ENCODE measurements at places on chromosomes 13 and 19.

- DNase-seq = no peak
These were observed 44.7 kb downstream of the PLPP2 start for GRCh38 chr19:246551-246950.

GRCh38 chr19:49651029-49651819, 9.2 kb downstream of the SCAF1 start:
- DNase-seq = no peak

DNA sequence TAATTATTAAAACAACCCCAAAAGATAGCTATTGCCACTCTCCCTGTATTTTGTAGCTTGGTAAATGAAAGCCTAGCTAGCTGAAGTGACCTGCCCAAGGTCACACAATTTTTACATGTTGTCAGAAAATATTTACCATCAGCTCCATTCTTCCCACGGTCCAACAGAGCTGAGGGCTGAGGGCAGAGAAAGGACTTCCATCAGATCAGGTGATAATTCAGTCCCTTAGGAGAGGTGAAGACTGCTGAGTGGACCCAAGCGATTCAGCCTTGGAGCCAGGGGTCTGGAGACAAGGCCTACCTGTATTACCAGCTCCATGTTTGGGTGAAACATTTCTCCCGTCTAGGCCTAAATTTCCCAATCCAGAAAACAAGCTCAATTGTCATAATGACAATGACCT, 149.5 kb upstream of the TSHZ3 start:
- no peak for DNase-seq

DNA sequence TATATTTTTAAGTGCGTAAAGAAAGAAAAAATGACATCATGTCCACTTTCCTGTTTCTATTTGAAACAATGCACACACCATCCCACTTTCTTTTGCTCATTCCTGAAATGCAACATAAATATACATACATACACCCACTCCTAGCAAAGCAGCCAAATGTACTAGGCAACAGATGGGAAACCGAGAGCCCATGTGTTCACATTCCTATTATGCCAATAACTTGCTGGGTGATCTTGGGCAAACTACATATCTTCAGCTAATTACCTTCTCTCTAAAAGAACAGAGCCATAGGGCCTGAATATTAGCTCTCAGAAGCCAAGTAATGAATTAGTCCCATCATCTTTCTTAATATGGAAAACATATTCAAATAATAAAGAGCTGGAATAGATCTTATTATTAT, 610.6 kb upstream of the ATXN8OS start:
- no peak for DNase-seq

- peak; percentile 3 for DNase-seq
These were observed 2526.7 kb upstream of the PCDH20 start for GRCh38 chr13:63942372-63942771.

DNA sequence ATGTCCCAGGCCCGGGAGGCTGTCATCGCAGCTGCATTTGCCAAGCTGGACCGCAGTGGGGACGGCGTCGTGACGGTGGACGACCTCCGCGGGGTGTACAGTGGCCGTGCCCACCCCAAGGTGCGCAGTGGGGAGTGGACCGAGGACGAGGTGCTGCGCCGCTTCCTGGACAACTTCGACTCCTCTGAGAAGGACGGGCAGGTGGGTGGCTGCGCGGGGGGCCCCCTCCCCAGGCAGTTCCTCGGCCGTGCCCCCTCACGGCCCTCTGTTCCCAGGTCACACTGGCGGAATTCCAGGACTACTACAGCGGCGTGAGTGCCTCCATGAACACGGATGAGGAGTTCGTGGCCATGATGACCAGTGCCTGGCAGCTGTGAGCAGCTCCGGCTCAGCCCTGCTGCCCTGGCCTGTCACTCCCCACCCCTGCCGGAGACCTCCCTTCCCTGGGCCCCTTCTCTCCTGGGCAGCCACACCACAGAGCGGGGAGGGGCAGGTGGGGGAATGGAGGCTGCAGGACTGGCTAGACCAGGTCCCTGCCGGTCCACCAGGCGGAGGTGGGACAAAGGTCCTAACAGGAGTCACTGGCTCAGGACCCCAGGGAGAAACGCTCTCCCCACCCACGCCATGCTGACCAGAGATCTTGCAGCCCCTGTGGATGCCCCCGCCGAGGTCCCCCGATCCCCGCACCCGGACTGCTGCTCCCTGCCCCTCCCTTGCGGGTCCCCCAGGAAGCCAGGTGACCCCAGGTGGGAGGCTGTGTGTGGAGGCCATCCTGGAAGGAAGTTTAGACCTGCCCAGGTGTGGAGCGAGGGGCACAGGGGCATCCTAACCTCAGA, 1.1 kb downstream of the CAPS start:
- DNase-seq = no peak

DNA sequence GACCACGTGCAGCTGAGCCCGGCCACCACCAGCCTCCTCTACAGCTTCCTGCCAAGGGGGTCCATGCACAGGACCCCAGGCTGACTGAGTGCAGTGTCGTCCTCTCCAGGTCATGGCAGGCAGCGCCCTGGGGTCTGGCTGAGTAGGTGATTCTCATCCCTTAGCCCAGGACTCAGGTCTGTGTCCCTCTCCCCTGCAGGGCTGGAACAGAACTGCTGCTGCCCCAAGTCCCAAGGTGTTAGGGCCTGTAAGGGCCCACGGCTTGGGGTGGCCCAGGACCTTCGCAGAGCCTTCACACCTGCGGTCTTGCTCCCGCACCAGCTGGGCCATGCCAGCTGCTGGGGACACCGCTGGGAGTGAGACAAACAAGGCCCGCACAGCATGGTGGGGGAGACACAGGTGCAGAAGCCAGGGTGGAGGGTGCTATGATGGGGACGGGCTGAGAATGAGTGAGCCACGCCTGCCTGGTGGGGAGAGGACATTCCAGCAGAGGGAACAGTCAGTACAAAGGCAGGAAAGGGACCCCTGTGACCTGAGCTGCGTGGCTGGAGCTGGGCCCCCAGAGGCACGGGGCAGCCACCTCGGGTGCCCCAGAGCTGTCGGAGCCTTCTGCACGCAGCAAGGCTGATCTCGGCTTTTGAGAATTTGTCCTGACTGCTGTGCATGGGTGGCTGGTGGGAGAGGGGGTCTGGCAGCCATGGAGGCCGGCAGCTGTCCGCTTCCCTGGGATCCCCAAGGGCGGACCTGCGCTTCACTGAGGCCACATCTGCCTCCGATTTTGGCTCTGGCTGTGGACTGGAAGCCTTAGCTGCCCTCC, 11.9 kb downstream of the PLEKHF1 start:
- DNase-seq = no peak

- no peak for DNase-seq
These were observed 69.6 kb downstream of the ACSBG2 start for GRCh38 chr19:6204866-6205723.

GRCh38 chr13:90622541-90622940, 724.9 kb upstream of the MIR17HG start:
- DNase-seq = no peak

DNA sequence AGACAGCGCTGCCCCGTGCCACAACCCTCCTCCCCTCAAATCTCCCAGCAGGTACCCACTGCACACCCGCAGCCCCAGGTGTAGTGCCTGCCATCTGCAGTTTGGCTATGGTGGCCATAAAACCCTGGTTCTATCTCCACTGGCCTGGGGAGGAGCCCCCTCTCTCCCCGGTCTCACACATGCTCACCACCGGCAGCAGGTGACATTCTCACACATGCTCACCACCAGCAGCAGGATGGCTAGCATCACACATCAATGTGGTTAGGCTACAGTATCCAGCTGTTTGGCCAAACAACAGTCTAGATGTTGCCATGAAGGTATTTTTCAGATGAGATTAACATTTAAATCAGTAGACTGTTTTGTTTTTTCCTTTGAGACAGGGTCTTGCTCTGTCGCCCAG, 31.1 kb downstream of the ELL start:
- DNase-seq = no peak

- peak; percentile 55 for DNase-seq
These were observed 411.2 kb downstream of the KCTD12 start for GRCh38 chr13:76474966-76475365.

DNA sequence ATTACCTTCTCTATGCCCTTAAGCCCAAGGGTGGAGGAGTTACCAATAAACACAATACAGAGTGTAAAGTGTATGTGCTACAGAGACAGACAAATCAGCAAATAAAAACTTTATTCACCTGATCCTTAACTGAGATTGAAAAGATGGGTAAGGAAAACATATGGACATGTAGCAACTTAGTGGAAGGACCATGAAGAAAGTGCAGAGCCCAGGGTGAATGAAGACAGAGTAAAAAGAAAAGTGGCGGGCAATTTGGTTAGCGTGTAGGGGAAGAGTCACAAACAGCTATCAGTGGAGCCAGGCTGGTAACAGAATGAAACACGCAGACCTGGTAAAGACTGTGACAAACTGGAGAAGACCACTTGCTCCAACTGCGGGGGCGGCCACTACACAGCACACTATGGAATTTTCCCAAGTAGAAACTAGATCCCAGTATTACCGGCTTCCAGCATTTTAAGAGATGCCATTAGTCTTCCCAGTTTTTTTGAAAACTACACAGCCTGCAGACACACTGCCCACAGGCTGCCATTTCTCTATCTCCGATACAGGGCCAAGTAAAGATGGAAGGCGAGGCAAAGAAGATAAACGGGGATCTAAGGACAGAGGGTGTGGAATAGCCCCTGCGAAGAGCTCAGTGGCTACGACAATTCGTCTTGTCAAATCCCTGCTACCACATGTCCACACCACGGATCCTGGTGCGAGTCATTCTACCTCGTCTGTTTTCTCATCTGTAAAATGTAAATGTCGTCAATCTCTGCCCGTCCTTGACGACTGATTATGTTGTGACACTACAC, 1.2 kb downstream of the UQCRFS1 start:
- no peak for DNase-seq

GRCh38 chr13:31884556-31884955, 145.2 kb downstream of the RXFP2 start:
- no peak for DNase-seq

DNA sequence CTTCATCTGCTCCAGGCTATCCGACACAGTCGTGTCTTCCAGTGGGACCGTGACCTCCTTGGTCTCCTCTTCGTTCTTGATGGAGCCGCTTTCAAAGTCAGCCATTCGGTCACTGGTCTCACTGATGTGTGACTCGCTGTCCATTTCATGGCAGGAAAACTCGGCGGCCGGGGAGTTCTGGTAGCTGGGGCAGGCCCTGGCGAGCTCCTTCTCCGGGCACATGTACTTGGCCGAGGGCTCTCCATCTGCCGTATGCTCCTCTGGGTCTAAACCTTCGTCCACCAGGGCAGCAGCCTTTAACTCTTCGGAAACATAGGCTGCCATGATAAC, 69.8 kb downstream of the TSHZ3 start:
- DNase-seq = no peak

DNA sequence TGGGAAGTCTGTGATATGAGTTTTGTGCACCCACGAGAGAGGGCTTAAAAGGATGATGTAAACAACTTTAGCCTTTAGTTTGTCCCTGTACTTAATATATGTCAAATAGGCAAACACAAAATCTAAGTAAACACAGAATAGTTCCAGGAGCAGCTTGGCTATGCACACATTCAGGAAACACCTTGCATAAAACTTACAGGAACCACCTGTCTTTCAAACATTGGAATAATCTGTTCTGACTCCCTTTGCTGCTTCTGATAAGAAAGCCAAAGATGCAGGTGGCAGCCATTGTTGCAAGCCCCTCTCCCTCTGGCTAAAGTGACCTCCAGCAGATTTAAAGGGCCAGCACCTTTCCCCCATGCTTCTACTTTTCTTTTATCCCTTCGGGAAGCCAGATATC, 4.7 kb downstream of the EEF1AKMT1 start:
- no peak for DNase-seq

DNA sequence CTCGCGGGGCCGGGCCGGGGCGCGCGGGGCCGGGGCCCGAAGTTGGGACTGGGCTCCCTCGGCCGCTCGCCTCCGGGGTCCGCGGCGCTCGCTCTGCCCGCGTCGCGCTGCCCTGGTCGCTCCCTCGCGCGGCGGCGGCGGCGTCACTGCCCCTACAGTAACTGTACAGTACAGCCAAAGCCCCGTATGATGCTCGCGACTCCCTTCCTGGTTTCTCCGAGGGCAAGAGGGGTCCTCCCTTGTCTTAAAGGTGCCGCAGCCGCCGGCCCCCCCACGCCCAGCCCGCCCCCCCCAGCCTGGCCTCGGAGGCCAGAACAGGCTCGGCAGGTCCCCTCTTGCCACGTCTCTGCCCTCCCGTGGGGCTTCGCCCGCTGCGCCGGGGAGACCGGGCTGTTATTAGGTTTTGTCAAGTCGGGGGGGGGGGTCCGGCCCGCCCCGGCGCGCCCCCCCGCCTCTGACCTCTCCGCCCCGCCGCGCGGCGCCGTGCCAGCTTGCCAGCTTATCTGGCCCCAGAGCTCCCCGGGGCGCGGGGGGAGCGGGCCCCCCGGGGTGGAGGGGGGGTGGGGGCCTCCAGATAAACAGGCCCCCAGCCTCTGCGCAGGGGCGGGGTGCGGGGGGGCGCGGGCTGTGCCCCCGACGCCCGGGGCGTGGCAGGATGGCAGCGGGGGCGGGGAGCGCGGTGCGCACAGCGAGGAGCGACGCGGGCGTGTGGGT, at the start of gene ZBTB7A:
ZBTB7A (minus strand) TSS at position 218 of the 714 bp plus-strand sequence. CDS start 11,667 bp downstream, outside the sequence.
- peak; percentile 77 for DNase-seq

- no peak for DNase-seq
These were observed 8.9 kb upstream of the TMEM160 start for GRCh38 chr19:47057328-47057727.

DNA sequence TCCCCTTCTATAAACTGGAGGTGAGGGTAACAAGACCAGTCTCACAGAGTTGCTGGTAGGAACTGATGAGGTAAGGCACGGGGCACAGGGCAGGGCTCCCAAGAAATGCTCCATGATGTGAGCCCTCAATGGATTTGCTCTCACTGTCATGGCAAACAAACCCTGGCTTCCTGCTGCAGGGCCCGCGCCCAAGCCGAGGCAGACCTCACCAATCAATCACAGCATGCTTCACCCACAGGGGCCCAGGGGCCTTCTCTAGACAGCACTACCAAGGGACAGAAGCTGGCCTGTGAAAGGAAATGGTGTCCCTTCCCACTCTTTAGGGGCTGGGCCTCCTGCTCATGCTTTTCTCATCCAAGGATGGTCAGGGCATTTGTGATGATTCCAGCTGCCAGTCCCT, 25.9 kb upstream of the PLA2G4C start:
- no peak for DNase-seq

- no peak for DNase-seq
These were observed 72.4 kb downstream of the KDM4B start for GRCh38 chr19:5041168-5041912.

DNA sequence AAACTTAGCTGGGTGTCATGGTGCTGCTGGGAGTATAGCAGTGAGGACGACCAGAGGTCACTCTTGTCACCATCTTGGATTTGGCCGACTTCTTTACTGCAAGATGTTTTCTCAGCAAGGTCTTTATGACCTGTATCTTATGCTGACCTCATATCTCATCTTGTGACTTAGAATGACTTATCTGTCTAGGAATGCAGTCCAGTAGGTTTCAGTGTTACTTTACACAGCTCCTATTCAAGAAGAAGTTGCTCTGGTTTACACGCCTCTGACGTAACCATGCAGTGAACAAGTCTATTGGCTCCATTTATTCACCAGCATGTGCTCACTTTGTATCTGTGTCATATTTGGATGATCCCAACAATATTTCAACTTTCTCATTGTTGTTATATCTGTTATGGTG, 26.7 kb downstream of the ZNF850 start:
- no peak for DNase-seq

DNA sequence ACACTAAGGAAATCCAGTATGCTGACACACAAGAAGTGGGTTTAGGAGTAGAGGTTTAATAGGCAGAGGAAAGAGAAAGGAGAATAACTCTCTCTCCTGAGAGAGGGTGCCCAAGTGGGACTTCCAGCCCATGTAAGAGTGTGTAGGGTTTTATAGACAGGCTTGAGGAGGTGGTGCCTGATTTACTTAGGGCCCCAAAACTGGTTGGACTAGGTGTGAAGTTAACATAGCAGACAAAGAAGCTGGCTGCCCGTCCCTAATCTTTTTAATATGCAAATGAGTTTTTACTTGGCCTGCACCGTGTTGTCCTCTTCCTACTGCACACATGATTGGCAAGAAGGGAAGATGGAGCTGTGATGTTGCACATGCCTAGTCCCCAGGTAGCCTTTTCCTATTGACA, 752.5 kb upstream of the SLITRK5 start:
- DNase-seq = no peak

Measured in fibroblast of skin of abdomen (primary cell).